Bladder microvascular endothelial cell (primary cell): ENCODE measurements at places on chromosomes 3 and 15. TPM values are rescaled to one million over a fixed set of nuclear protein-coding genes. Genes with fewer than 3 reads are reported as not detected.

HES1 gene
- total RNA-seq: 27.6 and 34.2 TPM in 2 replicates

GXYLT2 gene
- total RNA-seq: under 0.01 and 0.44 TPM in 2 replicates

GOLGA8Q gene
- 0.32 and 0.76 TPM in 2 replicates for total RNA-seq

CHL1 gene
- not detected in 2 replicates for total RNA-seq

RLBP1 gene
- total RNA-seq: not detected in 2 replicates
